ENCODE measurements at places on chromosomes 7 and 10. TPM values are rescaled to one million over a fixed set of nuclear protein-coding genes. Genes with fewer than 3 reads are reported as not detected.

DNA sequence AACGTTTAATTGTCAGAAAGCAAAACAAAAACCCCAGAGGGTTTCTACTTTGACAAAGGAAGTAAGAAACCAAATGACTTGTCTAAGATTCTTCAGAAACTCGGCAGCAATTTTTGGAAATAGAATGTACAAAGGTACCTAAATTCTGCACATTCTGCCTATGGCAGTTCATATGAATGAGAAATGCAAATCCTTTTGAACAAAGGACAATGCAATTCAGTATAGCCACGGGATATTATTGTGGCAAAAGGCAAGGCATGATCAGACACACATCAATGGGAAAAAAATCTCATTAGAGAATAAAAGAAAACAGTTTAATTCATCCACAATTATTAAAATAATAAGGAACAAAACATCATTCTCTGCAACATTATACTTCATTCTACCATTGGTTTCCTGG, 93.4 kb downstream of the SEMA3C start:
- DNase-seq: no peak
- no peak overlapping the region for H3K4me3 ChIP-seq
- no peaks in the 10 kb centered on the region for H3K27me3 ChIP-seq
- peaks cover 42% of the 10 kb centered on the region for H3K4me1 ChIP-seq

- H3K27me3 ChIP-seq: peaks cover 9% of the 10 kb centered on the region
- DNase-seq: no peak
- no peak overlapping the region for H3K4me3 ChIP-seq
These were observed 113.5 kb downstream of the SORBS1 start for GRCh38 chr10:95447685-95448084.

LIPN gene
- not detected for total RNA-seq

XPNPEP1 gene
- 58.2 TPM for total RNA-seq

- no peak overlapping the region for H3K4me3 ChIP-seq
- DNase-seq: no peak
- H3K36me3 ChIP-seq: no peaks in the 10 kb centered on the region
- H3K27ac ChIP-seq: no peak overlapping the region
- H3K4me1 ChIP-seq: peaks cover 14% of the 10 kb centered on the region
These were observed 71.7 kb downstream of the MAP3K8 start for GRCh38 chr10:30505543-30506298.

DNA sequence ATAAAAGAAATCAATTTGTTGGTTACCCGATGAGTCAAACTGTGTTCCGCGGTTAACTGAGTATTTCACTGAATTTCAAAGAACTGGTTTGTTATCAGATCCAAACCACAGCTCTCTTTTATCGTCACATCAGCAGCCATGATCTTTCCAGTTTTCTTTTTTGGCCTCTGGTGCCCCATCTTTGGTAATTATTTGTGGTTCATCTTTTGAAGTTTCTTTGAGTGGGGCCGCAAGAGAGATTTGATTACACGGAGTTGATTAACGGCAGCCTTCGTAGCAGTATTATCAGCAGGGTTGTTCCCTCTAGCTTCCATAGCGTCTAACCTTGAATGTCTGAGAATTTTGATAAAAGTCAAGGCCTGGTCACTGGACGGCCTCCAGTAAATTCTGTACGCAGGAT, 154.9 kb upstream of the TNRC18 start:
- no peak for DNase-seq
- no peaks in the 10 kb centered on the region for H3K36me3 ChIP-seq
- no peak overlapping the region for H3K4me3 ChIP-seq
- peaks cover 10% of the 10 kb centered on the region for H3K4me1 ChIP-seq

DNA sequence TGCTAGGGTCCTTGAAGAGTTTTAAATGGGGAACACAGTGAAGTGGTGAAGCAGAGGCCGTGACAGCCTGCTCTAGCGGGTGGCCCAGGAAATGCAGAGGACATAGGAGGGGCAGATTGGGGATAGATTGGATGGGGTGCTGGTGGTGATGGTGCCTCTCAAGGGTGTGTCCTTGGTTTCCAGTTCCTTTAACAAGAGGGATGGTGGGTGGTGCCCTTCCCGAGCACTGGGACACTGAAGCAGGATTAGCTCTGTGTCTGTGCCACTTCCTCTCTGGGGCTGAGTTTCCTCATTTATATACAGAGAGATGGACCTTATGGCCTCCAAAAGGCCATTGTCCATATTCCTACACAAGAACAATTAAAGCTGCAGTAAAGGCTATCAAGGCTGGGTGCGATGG, 285.5 kb downstream of the TCF7L2 start:
- DNase-seq: no peak
- H3K27ac ChIP-seq: no peak overlapping the region
- no peaks in the 10 kb centered on the region for H3K36me3 ChIP-seq
- no peak overlapping the region for H3K4me3 ChIP-seq

GRCh38 chr10:122495406-122496340, 34.3 kb downstream of the HTRA1 start:
- no peak for DNase-seq
- no peak overlapping the region for H3K4me3 ChIP-seq
- H3K27me3 ChIP-seq: peaks cover 4% of the 10 kb centered on the region
- H3K4me1 ChIP-seq: peaks cover 27% of the 10 kb centered on the region

GRCh38 chr7:24833549-24833948, 76.3 kb upstream of the GSDME start:
- DNase-seq: no peak
- H3K27ac ChIP-seq: peak overlapping the region; percentile 91
- peaks cover 2% of the 10 kb centered on the region for H3K27me3 ChIP-seq
- peaks cover 59% of the 10 kb centered on the region for H3K4me1 ChIP-seq
- no peak overlapping the region for H3K4me3 ChIP-seq

DNA sequence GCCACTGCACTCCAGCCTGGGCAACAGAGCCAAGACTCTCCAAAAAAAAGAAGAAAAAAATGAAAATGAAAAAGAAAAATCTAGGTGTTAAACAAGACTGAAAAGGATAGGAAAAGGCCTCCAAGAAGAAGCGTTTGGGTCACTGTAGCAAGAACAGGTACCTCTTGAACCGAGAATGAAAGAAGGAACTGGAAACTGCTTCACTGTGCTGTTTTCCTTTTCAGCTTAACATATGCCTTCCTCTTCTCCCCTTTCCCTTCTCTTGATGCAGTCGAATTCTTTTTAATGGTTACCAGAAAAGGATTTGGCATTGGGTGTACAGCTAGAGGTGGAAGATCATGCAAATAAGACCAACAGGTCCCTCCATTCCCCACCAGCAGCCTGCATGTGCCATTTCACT, 28.1 kb downstream of the LRRC4 start:
- no peak for DNase-seq
- peaks cover 3% of the 10 kb centered on the region for H3K4me1 ChIP-seq
- no peak overlapping the region for H3K4me3 ChIP-seq
- H3K27ac ChIP-seq: no peak overlapping the region
- H3K36me3 ChIP-seq: peaks cover 9% of the 10 kb centered on the region

DNA sequence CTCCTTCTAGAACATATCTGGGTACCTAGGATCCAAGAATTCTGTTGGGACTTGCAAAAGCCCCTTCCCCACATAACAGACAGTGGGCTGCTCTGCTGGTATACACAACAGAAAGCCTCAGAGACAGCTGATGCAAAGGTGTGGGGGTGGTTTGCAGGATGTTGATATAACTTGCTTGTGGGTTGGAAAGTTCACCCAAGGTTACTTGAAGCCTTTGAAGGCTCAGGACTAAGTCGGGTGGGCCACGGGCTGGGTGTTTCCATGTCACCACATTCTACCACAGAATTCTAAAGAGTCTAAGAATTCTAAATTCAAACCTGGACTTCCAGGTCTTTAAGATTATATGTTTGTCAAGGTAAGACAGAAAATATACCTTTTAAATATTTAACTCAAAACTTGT, 7.4 kb upstream of the NRCAM start:
- no peak overlapping the region for H3K4me3 ChIP-seq
- peaks cover 5% of the 10 kb centered on the region for H3K27me3 ChIP-seq
- no peaks in the 10 kb centered on the region for H3K36me3 ChIP-seq
- peaks cover 5% of the 10 kb centered on the region for H3K4me1 ChIP-seq
- DNase-seq: no peak
- no peak overlapping the region for H3K27ac ChIP-seq

MMRN2 gene
- total RNA-seq: 0.57 TPM

DNA sequence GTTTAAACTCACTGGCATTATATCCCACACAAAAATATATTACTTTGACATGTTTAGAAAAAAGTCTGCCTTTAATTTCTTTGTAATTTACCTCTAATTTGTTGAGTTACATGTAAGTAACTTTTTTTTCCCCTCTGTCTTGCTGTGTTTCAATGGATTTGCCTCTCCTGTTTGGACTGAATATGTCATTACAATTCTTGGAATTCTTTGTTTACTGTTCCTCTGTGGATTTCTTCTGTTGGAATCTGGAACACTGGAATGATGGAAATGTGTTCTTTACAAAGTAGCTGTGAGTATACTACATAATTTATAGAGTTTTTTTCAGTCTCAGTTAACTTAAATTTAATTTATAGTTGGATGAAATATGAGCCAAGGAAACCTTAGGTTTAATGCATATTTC, 30.4 kb downstream of the SEPTIN7 start:
- H3K4me3 ChIP-seq: peak overlapping the region; percentile 20
- H3K36me3 ChIP-seq: peaks cover 47% of the 10 kb centered on the region
- peaks cover 1% of the 10 kb centered on the region for H3K27me3 ChIP-seq
- peak; percentile 38 for DNase-seq

GRCh38 chr10:47104786-47105385, 193.7 kb downstream of the PTPN20 start:
- H3K27me3 ChIP-seq: peaks cover 23% of the 10 kb centered on the region
- no peak overlapping the region for H3K27ac ChIP-seq
- H3K36me3 ChIP-seq: 0 out of 2 replicates have a peak, but pooled peaks cover 7% of the 10 kb centered on the region
- no peak overlapping the region for H3K4me3 ChIP-seq
- peaks cover 13% of the 10 kb centered on the region for H3K4me1 ChIP-seq
- no peak for DNase-seq

DNA sequence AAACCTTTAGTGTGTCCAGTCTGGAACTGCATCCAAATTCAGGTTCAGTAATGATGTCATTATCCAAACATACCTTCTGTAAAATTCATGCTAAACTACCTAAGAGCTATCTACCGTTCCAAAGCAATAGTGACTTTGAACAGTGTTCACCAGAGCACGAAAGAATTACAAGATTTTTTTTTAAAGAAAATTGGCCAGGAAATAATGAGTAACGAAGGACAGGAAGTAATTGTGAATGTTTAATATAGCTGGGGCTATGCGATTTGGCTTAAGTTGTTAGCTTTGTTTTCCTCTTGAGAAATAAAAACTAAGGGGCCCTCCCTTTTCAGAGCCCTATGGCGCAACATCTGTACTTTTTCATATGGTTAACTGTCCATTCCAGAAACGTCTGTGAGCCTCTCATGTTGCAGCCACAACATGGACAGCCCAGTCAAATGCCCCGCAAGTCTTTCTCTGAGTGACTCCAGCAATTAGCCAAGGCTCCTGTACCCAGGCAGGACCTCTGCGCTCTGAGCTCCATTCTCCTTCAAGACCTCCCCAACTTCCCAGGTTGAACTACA, 694 bp upstream of the FAS start:
- H3K27me3 ChIP-seq: no peaks in the 10 kb centered on the region
- peaks cover 67% of the 10 kb centered on the region for H3K4me1 ChIP-seq
- DNase-seq: peak; percentile 77
- peaks cover 23% of the 10 kb centered on the region for H3K36me3 ChIP-seq
- H3K4me3 ChIP-seq: peak overlapping the region; percentile 98
- H3K27ac ChIP-seq: peak overlapping the region; percentile 94

SDHAF3 gene
- 15.5 TPM for total RNA-seq

OPALIN gene
- total RNA-seq: not detected

GRCh38 chr10:128854963-128855362, 612.1 kb upstream of the MGMT start:
- no peak overlapping the region for H3K4me3 ChIP-seq
- peaks cover 3% of the 10 kb centered on the region for H3K27me3 ChIP-seq
- no peaks in the 10 kb centered on the region for H3K4me1 ChIP-seq
- H3K27ac ChIP-seq: no peak overlapping the region

GBX1 gene
- total RNA-seq: not detected

AKR1B15 gene
- total RNA-seq: not detected

GRCh38 chr10:7185367-7185690, 225.5 kb downstream of the SFMBT2 start:
- no peak overlapping the region for H3K4me3 ChIP-seq
- DNase-seq: no peak
- peaks cover 2% of the 10 kb centered on the region for H3K27me3 ChIP-seq
- H3K4me1 ChIP-seq: no peaks in the 10 kb centered on the region
- no peak overlapping the region for H3K27ac ChIP-seq

DNA sequence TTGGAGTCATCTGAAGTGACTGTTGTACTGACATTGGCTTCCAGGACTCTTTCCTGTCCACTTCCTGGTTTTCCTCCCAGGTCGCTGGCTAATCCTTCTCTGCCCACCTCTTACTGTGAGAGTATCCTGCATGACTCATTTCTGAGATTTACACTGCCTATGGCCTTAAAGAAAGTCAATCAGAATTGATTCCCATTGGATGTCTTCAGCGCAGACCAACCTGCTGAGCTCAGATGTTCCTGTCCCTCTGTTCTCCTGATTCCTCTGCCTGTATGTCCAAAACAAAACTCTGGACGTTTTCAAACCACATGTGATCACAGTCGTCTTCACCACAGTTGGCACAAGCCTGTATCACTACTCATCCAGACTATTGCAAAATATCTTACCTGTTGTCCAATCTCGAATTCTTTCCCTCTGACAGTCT, 262.1 kb downstream of the CREB5 start:
- no peaks in the 10 kb centered on the region for H3K4me1 ChIP-seq
- DNase-seq: no peak
- H3K4me3 ChIP-seq: no peak overlapping the region
- no peaks in the 10 kb centered on the region for H3K36me3 ChIP-seq
